Thyroid gland (tissue), 4 donors: ENCODE measurements at places on chromosomes 6 and 20.

DNA sequence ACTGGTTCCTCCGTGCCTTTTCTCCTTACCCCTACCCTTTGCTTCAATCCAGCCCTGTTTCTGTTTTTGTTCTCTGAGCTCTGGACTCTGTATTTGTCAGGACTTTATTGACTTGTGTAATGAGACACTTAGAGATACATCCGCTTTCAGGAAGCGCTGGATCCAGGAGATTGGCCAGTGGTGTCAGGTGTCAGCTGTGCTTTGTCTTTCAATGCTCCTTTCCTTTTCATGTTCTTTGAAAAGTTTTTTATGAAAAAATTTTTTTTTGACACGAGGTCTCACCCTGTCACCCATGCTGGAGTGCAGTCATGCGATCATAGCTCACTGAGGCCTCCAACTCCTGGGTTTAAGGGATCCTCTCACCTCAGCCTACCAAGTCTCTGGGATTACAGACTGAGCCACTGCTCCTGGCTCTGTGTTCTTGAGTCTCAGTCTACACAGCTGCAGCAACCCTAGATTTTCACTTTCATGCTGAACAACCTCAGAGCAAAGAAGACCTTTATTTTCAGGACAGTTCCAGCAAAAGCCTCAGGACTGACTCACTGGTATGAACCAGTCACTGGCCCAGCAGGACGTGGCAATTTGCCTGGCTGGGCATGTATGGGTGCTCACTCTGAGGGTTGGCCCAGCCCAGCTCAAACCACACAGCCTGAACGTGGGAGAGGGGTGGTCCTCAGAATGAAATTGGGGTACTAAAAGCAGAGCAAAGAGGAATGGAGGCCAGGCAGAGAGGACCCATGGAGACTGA lies 108.5 kb downstream of the DHX35 start:
- no peak for DNase-seq

DNA sequence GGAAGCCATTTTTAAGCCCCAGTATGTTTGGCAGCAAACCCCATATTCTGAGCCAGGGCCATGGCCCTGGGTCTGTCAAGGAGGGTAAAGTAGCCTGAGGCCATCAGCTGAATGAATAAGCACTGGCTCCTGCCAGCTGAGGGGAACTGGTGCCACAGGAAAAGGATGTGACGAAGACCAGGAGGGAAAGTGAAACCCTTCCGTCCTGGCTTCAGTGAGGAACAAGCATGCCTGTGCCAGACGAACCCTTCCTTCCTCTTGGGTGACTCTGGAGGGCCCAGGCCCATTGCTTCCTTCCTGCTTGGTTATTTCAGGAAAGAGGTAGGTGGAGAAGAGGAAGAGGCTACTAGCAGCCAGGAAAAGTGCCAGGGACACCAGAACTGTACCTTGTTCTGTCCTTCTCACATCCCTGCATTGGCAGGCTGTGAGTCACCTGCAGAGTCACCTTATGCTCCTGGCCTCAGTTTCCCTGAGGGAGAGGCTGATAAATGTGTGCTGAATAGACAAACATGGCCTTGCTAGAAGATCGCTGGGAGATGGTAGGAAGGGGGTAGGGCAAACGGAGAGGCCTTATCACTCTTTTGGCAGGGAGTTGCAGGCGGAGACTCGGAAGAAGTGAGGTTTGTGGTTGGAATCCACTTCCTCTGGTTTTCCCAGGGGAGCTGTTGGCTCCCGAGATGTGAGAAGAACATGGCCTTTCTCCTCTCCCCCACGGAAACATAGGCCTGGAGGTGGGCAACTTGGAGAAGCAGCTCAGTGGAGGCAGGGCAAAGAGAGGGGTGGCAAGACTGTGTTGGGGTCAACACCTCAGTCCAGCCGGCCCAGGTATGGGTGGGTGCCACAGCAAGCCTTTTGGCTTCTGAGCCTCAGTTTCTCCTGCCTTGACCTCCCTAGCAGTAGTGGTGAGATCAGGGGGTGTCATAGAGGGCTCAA lies 37.4 kb downstream of the COX4I2 start:
- DNase-seq, result peak; percentile 75

- DNase-seq, result no peak
Measured at GRCh38 chr6:53822401-53823125, 27.8 kb downstream of the LRRC1 start.

GRCh38 chr6:54719633-54720032 lies 126.9 kb upstream of the FAM83B start:
- DNase-seq, result no peak

- DNase-seq, result no peak
Measured at GRCh38 chr20:25992146-25992545, 295.5 kb upstream of the ZNF337 start.

GRCh38 chr20:37513779-37514359 lies 7.2 kb upstream of the NNAT start:
- no peak for DNase-seq

- DNase-seq, result no peak
Measured at GRCh38 chr6:40762981-40763380, 175.8 kb upstream of the LRFN2 start.

DNA sequence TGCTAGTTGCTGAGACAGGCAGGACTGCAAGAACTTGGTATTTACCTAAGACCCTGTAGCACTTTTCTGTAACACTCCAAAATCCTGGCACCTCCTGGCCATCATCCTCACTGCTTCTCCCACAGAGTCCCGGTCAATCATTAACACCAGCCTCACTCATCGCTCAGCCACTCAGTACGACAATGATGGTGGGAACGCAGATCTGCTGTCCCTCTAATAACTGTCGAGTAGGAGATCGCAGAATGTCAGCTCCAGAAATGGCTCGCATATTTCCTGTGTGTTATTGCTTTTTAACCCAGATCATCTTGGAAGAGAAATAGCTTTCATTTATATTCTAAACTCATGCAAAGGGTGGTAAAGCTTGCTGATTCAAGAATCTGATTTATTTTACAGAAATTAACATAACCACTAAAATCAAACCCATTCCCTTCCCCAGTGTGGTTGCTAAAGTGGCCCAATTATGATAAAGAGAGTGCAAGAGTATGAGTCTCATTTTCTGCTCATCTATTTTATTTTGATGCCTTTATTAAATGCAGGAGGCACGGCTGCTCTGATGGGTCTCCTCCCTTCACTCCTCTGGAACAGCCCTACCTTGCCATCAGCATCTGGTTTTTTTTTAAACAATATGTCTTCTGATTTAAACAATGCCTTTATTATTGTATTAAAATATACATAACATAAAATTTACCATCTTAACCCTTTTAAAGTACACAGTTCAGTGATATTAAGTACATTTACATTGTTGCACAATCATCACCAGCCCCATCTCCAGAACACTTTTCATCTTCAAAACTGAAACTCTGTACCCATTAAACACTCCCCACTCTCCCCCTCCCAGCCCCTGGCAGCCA lies 28.3 kb upstream of the GGTLC1 start:
- DNase-seq, result no peak

DNA sequence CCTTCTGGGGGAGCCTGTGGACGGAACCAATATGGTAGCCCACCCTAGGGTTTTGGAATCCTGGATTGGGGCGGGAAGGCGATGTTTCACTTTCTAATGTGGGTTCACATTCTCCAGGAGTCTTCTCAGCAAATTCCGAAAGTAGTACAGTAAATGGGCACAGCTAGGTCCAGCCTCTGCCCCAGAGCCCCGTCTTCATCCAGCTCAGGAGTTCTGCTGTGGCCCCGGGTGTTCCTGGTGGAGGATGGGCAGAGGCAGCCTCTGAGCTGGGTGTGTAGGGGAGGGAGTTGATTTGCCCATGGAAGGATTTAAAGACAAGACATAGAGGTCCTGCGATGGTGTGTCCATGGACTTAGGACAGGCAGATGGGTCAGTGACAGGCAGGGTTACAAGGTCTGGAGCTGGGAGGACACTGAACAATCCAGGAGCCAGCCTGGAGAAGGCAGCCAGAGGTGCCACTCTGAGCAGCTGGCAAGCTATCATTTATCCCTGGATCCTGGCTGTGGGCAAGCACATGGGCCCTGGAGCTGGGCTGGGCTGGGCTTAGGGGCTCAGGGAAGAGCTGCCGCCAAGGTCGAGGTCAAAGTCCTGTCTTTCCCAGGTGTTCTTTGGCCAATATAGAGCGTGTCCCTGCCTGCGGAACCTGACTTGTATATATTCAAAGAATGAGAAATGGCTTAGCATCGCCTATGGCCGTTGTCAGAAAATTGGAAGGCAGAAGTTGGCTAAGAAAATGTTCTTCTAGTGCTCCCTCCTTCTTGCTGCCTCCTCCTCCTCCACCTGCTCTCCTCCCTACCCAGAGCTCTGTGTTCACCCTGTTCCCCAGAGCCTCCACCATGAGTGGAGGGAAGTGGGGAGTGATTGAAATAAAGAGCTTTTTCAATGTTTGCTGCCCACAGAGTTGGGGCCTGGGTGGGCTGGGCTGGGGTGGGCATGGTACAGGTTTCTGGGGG lies 6.7 kb downstream of the CLPSL1 start:
- DNase-seq, result no peak

- no peak for DNase-seq
Measured at GRCh38 chr6:12022481-12022880, 10.4 kb downstream of the HIVEP1 start.

GRCh38 chr6:5469101-5469846 lies 208.0 kb downstream of the FARS2 start:
- DNase-seq, result no peak

DNA sequence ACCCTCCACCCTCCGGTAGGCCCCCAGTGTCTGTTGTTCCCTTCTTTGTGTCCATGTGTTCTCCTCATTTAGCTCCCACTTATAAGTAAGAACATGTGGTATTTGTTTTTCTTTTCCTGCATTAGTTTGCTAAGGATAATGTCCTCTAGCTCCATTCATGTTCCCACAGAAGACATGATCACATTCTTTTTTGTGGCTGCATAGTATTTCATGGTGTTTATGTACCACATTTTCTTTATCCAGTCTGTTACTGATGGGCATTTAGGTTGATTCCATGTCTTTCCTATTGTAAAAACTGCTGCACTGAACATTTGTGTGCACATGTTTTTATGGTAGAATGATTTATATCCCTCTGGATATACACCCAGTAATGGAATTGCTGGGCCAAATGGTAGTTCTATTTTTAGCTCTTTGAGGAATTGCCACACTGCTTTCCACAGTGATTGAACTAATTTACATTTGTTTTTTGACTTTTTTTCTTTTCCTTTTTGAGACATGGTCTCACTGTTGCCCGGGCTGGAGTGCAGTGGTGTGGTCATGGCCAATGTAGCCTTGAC lies 4.5 kb downstream of the KPNA5 start:
- no peak for DNase-seq

GRCh38 chr20:10951904-10952303 lies 278.1 kb upstream of the JAG1 start:
- DNase-seq, result no peak

DNA sequence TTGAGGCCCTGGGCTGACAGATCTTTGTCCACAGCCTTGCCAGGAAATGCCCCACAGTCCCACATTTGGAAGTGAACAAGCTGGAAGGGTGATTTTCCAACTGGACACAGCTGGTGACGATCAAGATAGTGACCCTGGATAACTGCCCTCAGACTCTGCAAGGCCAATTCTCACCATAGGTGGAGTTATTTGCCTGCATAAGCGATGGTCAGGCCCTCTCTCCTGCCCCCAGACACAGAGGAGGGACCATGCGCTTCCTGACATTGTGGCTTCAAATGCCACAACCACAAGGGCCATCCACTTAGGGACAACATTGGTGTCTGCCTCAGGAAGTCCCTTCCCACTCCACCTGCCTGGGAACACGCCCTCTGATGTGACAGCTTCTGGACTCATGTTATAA lies 96.0 kb downstream of the JPH2 start:
- DNase-seq, result no peak

- DNase-seq, result no peak
Measured at GRCh38 chr6:10595731-10596664, 74.8 kb downstream of the GCNT2 start.

- no peak for DNase-seq
Measured at GRCh38 chr20:12528591-12529041, 480.2 kb upstream of the SPTLC3 start.

DNA sequence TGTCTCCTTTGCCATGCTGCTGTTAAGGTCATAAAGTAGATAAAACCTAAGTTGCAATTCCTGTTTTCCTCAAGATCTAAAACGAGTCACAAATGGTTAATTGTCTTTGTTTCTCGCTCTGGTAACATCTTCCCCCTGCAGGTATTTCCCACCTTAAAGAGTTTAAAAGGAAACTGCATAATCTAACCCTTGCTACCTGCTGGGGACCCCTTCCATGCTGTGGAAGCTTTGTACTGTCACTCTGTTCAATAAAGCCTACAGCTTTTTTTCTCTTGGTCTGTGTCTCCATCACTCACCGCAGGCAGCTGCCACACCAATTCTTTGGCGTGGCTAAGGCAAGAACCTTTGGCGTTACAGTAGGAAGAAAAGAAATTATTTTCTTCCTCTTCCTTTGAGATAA lies 117.7 kb upstream of the GJE1 start:
- DNase-seq, result no peak

DNA sequence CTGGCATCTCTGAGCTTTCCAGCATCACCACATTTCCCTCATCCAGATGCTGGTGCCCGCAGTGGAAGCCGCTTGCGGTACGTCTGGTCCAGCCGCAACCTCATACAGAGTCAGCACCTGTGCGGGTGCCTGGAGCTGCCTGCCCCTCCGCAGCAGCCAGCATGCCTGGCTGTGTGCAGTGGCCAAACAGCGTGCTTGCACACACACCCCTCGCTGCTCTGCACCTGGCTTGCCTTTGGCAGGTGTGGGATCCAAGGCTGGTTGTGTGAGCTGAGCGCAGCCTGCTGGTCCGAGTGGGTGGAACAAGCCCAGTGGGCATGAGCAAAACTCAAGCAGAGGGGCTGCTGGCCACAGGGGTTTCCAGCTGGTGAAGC lies 3.1 kb upstream of the HINT3 start:
- DNase-seq, result no peak

GRCh38 chr20:44696315-44696714 lies 18.9 kb upstream of the CCN5 start:
- no peak for DNase-seq

DNA sequence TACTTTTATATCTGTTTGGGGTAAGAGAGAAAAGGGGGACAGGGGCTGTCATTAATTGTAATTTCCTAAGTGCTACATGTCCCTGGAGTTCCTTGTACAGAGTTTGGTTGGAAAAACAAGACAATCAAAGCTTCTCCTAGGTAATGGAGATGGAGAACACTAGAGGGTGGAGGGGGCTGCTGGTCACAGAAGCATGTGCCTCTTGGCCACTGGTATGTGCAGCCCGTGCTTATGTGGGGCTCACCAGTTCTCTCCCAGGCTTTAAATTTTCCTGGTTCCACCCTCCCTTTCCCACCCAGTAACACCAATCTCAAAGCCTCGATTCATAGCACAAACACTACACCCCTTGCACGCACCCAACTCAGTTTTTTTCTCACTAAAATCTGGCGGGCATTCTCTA lies 165.6 kb downstream of the SAMD5 start:
- no peak for DNase-seq

GRCh38 chr6:54072635-54073313 lies 38.5 kb upstream of the MLIP start:
- no peak for DNase-seq

DNA sequence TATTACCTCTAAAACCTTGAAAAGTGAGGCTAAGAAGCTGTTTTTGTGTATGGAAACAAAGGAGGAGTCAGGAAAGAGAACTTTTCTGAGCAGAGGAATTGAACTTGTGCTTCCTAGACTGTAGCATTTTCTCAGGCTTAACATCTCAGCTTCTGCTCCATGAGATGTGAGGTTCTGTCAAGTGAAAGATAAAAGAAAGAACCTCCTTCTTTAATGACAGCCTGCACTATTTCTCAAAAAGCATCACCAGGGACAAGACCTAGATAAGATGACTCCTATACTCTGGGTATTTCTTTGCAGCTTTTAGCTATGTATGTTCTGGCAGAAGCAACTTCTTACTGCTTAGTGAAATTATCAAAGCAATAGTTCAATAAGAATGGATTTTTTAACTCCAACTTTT lies 87.6 kb upstream of the KCNQ5 start:
- DNase-seq, result no peak

- DNase-seq, result no peak
Measured at GRCh38 chr6:82178759-82179112, 68.8 kb downstream of the IBTK start.
